Aortic smooth muscle cell (primary cell): ENCODE measurements at places on chromosomes 1 and 21. TPM values are rescaled to one million over a fixed set of nuclear protein-coding genes. Genes with fewer than 3 reads are reported as not detected.

NPPB gene
- 0.12 TPM in 1 of 2 replicates, not detected in the other for total RNA-seq

GUCA2B gene
- not detected in 2 replicates for total RNA-seq

MR1 gene
- total RNA-seq: 25.6 and 33.4 TPM in 2 replicates

MATN1 gene
- 0.06 and 0.26 TPM in 2 replicates for total RNA-seq

LRRIQ3 gene
- total RNA-seq: 0.26 and 0.68 TPM in 2 replicates
